ENCODE measurements at places on chromosomes 12 and 14. TPM values are rescaled to one million over a fixed set of nuclear protein-coding genes. Genes with fewer than 3 reads are reported as not detected.

ACOT6 gene
- not detected for total RNA-seq

SVOP gene
- not detected for total RNA-seq

CISTR gene
- not detected for total RNA-seq

MSI1 gene
- total RNA-seq, result not detected

FOXM1 gene
- 19.3 TPM for total RNA-seq

NRL gene
- 4.1 TPM for total RNA-seq

LMO3 gene
- 3.6 TPM for total RNA-seq
